CD4-positive, alpha-beta T cell treated with Interleukin-17A for 1 hour (primary cell): ENCODE measurements at places on chromosomes 7 and 10.

GRCh38 chr7:24434972-24435371, 138.3 kb upstream of the PALS2 start:
- DNase-seq = no peak

DNA sequence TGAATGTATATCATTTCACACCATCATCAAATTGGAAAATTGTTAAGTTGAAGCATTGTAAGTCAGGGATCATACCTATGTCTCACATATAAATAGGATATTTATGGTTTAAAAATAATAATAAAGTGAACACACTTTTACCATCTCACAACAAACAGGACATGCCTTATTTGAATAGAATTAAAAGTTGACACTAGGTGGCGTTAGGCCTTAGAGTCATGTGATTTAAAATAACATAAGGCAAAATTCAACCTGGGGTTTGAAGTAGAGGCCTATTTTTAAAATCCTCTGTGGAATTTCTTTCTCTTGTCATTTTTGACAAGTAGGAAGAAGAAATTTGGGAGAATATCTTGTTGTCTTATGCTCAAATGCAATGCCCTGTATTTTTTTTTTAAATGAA, 184.7 kb upstream of the PCDH15 start:
- DNase-seq = no peak

GRCh38 chr10:77179015-77179695, 458.5 kb downstream of the KCNMA1 start:
- no peak for DNase-seq

DNA sequence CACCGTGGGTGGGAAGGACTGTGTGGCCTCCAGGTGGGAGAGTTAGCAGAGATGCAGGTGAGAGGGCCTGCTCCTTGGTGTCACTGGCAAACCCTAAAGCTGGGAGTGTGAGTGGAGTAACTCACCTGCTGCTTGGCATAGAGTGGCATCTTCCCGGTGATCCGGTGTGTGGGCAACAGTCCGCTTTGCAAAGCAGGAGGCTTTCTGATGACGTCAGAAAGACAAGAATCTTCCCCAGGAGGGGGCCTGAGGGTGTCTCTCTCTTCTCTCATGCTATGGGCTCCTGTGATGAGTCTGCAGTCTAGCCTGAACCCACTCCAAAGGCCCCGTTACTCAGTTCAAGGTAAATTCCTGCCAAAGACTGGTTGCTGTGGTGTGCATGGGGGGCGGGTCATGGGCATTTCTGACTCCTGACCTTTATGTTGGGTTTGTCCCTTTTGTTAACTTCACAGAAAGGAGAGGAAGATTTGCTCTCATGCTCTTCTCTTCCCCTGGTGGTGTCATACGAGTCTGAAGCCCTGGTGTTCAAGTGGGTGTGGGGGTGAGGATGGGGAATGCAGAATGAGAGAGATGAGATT, 187.9 kb downstream of the GATA3 start:
- no peak for DNase-seq

- DNase-seq = no peak
Measured at GRCh38 chr7:47103498-47104205, 478.3 kb downstream of the TNS3 start.

DNA sequence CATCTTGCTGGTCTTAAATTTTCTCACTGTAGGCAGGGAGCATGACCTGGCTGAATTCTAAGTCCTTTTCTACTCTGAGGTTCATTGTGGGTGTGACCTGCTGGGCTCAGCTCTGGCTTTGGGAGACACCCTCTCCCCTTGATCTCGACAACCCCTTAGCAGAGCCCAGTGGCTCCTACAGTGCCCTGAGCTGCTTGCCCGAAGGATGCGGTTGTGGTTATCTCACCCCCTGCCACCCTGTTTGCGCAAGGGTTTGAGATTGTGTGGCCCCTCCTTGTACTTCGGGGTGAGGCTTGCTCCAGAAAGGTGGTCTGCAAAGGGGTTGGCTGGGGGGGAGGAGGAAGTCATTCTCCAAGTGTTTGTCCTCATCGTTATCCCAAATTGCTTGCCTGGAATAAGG, 55.3 kb downstream of the TCF7L2 start:
- DNase-seq = peak; percentile 11

- no peak for DNase-seq
Measured at GRCh38 chr7:157565981-157566630, 229.3 kb downstream of the DNAJB6 start.

DNA sequence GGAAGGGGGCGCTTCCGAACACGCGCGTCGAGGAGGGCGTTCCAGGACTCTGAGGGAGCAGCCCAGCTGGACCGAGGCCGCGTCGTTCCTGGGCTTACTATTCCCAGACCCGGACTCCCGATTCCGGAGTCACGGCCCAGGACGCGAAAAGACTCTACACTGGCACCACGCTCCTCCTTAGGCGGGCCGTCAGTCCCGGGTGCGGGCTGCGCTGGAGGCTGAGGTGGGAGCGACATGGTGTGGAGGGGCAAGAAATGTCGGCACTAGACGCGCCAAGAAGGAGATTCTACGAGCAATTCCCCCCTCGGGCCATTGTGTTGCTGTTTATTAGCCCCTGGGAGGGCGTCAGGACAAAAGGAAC, 584 bp upstream of the RUNDC3B start:
- DNase-seq = no peak

DNA sequence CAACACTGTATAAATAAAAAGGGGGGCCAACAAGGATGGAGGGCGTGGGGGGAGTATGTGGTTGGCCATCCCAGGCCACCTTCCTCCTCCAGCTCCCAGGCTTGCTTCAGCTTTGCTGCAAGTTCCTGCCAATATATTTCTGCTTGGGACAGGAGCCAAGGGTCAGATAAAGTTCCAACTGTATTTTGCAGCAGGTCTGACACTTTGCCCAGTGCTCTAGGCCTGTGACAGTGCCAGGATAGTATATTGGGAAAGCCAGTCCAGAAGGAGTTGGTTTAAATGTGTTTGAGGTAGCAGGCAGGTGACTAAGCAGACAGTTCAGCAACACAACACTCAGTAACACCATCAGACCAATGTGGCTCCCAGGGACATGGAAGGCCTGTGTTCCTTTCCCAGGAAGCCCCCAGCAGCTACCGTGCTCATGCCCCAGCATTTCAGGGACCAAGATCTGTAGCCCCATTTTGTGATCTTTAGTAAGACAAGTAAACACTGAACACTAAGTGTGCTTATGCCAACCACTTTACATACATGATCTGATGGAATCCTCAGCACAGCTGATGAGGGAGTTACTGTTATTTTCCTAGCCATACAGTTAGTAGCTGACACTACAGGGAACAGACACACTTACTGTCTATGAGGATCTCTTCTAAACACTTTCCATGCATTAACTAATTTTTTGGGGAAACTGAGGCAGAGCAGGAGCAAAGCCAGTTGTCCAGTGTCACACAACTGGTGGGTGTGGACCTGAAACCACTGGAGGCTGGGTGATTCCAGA, 38.9 kb downstream of the DNAJB12 start:
- DNase-seq = no peak

DNA sequence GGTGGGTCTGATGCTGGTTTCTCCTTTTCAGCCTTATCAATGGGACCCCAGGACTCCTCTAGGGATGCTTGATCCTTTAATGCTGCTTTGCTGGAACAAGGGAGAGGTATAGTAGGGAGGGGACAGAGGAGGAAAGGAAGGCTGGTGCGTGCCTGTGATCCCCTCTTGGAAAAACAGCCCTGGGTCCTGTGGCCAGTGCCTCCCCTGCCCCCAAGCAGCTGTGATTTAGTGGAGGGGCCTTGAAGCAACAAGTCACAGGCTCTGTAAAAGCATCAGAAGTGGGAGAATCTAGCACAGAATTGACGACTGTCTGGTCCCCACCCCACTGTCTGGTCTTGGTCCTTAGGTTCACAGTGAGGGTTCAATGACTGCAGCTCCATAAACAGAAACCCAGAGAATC, 237.7 kb downstream of the SKAP2 start:
- no peak for DNase-seq

- no peak for DNase-seq
Measured at GRCh38 chr7:47648275-47648925, 66.5 kb upstream of the TNS3 start.

- DNase-seq = no peak
Measured at GRCh38 chr10:81315026-81315425, 560.0 kb upstream of the NRG3 start.

DNA sequence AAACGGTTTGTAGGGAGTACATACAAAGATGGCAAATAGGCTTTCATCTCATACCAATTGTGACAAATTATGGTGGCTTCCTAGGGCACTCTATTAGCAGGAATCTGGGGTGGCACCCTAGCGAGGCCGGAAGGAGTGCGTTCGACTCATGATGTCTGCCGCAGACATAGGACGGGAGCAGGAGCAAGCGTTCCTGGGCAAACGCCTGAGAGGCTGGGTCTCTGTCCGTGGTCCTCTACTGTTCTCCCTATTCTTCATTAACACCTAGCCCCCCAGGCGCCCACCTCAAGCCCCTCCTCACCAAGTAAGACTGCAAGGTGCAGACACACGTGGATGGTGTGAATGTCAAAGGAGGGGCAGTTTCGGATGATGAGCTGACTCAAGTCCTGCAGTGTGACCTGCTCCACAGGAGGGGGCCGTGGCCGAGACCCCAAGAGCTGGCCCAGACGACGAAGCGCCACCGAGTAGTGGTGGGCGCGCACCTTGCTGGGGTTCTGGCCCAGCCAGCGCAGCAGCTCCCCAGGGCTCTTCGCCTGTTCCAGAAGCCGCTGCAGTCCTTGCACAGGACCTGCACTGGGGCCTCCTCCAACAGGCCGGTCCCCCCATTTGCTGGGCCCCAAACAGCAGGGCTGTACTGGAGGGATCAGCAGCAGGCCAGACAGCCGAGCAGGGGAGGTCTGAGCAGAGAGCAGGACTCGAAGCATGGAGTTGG, 1.3 kb downstream of the FASTK start:
- DNase-seq = no peak

DNA sequence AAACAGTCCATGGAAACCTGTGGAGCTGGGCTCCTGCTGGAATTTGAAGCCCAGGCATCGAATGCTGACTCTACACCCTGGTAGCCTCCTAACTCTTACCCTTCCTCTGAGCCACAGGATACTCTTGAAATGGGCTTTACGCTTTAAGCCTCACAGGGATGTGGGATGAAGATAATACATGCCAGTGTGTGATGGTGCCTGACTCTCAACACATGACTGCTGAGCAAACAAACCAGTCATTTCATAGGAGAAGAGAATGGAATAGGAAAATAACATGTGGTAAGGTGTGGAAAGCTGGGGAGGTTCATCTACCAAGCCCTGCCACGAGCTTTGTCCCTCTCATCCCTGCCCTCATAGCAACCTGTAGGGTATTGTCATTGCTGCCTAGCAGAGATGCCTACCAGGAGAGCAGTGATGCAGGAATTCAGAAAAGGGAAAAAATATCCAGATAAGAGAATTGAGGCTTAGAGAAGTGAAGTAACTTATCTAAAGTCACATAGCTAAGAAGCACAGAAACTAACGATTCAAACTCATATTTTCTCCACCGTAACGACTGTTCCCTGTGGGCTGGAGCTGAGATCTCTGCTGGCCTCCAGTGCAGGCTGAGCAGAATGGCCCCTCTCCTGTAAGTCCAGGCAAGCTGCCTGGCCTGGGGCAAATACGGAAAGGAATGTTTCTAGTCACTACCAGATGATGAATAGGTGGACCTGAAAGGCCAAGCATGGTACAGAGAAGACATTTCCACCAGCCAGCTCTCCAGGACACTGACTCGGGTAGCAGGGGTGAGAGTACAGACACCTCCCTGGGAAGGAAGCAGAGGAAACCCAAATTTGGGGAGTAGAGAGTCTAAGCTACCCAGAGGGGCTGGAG, 90.2 kb upstream of the DUSP5 start:
- no peak for DNase-seq

GRCh38 chr10:49404321-49404878, 8.5 kb upstream of the DRGX start:
- DNase-seq = no peak

DNA sequence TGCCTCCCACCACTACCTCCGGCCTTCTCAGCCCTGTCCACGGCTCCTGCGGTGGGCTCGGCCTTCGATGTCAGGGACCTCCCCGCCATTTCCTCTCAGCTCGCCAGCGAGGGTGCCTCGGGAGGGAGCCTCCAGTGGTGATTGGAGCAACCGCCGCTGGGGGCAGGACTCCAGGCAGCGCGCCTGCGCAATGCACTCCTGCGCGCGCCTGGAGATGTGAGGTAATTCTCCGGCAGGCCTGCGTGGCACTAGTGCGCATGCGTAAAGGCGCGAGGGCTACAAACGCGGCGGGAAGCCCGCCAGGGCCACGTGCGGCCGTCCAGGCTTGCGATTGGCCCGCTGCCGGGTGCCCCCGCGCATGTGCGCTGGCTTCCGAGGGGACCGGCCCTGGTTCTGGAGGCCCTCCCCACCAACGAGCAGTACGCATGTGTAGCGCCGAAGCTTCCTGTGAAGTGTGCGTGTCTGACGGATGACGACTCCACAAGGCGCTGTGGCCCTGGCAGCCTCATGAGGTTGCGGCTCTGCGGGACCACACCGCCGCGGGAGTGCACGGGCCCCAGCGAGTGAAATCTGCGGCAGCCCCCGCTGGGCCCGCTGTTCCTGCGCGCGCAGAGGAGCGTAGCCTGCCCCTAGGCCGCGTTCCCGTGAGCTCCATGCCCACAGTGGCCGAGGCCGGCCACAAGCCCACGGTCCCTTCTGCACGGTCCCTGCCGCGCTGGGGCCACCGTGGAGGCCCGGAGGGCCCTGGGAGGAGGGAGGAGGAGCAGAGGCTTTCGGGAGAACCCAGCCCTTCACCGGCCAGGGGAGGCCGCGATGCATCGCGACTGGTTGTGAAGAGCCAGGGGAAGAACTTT, at the start of gene SYCE1:
SYCE1 (minus strand) TSS at position 143 of the 854 bp plus-strand sequence; CDS start at position 89, 54 bp downstream.
- no peak for DNase-seq

DNA sequence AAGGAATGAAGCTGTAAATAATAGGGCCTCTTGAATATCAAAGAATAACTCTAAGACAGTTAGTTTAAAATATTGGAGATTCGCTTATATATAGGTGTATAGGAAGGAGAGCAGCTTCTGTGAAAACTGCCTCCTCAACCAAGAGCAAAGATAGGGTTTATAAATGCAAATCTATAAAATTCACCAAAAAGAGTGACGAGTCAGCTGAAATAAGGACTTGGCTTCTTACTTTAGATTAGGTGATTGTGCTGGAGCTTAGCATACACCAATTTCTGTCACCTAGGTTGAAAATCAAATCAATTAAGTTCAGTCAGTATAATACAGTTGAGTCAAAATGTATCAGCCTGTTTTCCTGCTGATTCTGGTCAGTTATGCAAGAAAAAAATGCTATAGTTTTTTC, 113.8 kb upstream of the SGCE start:
- no peak for DNase-seq

DNA sequence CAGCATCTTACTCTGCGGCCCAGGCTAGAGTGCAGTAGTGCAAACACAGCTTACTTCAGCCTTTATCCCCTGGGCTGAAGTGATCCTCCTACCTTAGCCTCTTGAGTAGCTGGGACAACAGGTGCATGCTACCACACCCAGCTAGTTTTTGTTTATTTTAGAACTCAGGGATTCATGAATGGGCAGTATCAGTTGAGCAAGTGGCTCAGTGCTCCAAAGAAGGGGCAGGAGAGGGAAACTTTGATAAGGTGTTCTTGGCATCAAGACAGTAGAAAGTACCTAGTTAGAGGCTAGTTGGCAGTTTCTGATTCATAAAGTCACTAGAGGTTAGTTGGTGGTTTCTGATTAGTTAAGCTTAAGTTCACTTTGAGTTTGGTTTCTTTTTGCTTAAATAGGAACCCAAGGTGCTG, 18.4 kb downstream of the TRIM24 start:
- DNase-seq = no peak
